ENCODE measurements at places on chromosomes 12 and 14. TPM values are rescaled to one million over a fixed set of nuclear protein-coding genes. Genes with fewer than 3 reads are reported as not detected.

JPH4 gene
- polyA plus RNA-seq: 9.1 TPM

DNA sequence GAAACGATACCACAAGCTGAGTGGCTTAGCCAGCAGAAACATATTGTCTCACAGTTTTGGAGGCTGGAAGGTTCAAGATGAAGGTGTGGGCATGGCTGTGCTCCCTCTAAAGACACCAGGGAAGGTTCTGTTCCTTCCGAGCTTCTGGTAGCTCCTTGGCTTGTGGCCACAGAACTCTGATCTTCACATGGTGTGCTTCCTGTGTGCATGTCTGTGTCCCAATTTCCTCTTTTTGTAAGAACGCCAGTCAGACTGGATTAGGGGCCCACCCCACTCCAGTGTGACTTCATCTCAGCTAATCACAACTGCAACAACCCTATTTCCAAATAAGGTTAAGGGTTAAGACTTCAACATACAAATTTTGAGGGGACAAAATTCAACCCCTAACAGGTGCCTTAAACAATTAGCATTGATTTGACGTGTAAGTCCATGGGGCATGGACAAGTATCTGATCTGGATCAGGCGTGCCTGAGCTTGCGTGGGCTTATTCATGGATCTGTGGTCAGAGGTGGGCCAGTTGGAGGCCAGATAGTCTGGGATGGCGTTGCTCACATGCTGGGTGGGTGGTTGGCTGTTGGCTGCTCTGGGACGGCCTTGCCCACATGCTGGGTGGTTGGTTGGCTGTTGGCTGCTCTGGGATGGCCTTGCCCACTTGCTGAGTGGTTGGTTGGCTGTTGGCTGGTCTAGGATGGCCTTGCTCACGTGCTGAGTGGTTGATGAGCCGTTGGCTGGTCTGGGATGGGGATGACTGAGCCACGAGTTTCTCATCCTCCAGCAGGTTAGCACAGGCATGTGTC is 88.5 kb downstream of the LGMN start:
- DNase-seq: no peak

SLCO1B3 gene
- polyA plus RNA-seq: not detected

DNA sequence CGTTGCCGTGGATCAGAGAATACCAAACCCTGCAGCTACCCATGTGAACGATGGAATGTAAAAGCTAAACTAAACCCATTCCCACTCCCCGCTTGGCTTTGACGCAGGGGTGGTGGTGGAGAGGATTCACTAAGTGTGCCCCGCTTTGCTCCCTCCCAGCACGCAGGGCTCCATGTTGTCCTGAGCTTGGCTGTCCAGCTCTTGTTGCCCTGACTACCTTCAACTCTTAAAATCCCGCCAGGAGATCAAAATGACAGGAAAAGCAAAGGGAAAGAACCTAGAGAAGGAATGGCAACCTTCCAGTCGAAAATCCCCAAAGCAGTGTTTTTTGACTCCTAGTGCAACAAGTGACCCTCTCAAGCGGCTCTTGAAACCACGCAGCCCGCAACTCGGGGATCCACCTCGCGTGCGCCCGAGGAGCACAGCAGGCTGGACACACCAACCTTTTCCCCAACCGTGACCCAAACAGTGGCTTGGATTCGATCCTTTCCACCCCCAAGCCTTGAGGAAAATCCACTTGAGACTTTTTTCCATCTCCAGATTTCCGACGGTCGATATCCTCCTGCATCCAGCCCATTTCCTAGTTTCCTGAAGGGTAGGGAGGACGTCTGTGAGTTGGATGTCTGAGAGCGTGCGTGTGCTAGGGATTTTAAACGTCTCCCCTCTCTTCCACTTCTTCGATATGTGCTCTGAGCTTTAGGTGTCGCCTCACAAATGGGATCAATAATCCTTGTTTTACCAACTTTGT is 1.4 kb downstream of the SYT10 start:
- no peak for DNase-seq

Data from renal pelvis (tissue), 12 donors.